Activated naive CD4-positive, alpha-beta T cell treated with Interleukin-2 at 50 U/mL for 16 hours (primary cell): ENCODE measurements at places on chromosomes 16 and 17.

DNA sequence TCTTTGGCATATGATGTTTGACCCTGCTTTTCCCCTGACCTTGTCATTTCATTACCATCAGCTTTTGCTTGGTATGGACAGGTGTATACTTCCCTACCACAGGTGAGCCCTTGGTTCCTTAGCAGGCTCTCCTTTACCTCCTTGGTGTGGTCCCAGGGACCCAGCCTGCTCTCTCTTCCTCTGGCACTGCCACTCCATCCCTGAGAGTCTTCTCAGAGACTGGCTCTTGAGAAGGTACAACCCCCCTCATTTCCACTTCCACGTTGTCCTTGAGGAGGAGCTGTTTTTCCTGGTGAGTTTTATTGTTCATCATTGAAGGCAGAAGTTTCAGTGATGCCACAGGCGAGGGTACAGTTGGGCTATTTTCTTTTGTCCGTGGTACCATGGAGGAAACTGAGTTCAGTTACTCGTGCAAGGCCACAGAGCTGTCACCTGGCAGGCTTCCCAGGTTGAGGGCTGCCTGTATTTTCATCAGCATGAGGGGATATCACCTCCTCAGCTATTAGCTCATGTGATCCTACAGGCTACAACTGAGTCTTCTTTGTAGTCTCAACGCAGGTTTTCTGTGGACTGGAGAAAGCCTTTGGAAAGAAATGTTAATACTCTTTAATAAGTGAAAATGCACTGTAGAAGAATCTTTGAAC lies 52.3 kb downstream of the MSI2 start:
- DNase-seq, result no peak

DNA sequence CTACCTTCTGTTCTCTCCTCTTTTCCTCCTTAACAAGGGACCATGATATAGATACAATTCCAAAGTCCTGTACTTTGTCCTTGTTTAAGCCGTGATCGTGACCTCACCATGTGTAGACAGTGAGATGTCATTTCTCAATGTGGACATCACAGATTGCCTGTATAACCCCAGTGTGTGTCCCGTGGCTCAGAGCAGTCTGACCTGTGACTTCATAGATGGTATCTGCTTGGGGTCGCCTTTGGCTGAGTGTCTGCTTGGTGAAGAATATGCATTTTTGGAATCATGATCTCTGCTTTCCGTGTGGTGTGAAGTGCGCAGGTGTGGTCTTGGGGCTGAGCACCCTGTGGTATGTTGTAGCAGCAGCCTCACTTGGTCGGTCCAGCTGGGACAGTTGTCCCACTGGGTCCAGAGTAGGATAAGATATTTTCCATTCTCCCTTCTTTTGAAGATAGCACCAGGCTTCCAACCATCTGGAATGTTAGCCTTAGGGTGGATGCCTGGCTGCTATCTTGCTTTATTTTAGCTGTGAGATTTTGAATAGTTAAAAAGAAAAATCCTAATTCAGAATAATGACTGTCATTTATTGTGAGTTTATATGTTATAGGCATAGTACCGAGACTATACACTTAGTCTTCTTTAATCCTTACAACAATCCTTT lies 13.4 kb downstream of the MSI2 start:
- no peak for DNase-seq

GRCh38 chr17:35188111-35188510 lies 6.1 kb downstream of the SLC35G3 start:
- no peak for DNase-seq

DNA sequence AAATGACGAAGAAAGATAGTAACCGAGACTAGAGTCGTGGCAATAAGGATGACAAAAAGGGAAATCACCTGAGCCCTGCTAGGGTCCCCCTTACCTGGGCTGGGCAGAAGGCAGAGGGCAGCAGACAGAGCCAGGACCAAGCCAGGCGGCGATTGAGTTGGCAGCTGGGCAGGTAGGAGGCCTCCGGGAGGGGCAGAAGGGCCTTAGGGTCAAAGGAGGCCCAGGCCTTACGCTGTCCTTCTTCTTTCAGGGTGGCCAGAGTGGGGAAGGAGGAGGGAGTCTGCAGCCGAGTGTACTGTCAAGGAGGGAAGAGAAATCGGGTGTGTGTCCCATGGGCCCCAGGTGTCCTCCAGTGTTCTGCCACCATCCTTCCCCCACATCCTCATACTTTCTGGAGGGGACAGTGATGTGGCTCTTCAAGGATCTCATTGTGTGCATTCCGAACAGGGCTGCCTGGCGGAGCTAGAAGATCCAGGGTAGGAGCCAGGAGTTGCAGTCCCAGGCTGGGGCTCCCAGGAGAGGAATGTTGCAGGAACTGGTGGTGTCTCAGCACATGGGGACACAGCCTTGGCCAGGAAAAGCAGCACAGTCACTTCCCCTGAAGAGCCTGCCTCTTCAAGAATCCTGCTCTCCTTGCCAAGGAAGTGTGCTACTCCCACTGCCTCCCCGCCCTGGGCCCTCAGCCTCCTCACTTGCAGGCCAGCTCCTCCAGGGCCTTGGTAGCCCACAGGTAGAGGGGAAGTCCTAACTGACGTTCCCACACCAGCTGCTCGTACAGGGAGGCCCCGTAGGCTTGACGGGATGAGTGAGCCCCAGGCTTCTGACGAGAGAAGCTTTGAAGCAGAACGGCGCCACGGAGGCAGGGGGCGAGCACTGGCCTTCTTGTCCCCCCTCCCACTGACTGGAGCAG lies 13.2 kb downstream of the CTC1 start:
- DNase-seq, result no peak

DNA sequence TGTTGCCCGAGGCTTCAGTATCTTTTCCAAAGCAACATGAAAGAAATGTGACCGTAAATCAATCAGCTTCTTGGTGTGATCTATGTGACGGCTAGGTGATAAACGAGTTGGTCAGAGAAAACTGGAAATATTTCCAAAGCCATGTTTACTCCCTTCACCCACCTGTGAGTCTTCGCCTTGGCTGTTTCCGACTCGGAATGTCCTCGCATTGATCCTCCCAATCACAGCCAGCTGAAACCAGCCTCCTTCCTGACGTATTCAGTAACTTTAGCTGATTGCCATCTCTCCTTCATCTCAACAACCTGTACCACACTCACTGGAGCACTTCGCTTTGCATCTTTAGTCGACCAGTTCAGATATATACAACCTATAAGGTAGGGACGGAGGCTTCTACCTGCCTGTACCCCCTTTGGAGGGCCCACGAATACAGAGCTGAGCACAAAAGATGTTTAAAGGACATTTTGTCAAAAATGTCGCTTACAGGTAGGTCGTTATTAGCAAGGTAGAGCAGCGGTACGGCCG lies 705 bp downstream of the KRABD2 start:
- DNase-seq, result no peak

DNA sequence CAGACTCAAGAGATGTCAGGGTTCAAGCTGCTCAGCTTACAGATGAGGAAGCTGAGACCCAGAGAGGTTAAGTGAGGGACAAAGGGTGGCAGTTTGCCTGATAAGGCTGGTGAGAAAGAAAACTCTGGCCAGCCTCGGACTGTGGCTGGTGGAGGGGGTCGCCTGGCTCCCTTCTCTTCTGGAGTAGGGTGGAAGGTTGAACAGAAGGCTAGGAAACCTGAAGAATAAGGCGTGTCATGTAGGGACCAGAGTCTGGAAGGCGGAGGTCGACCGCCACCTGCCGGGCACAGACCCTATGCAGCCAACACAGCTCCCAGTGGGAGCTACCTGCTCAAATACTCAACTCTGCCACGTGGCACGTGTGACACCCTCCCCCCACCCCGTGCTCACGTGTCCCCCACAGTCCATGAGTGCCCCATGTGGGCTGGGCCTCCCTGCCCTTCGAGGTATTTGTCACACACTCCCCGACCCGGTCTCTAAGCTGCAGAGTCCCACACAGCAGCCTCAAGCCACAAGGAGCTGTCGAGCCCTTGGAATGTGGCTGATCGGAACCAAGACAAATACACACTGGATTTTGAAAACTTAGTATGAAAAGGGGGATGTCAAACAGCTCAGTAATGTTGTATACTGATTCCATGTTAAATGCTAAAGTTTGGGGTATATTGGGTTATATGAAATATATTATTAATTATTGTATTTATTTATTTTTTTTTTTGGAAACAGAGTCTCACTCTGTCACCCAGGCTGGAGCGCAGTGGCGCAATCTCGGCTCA lies 11.8 kb downstream of the HID1 start:
- DNase-seq, result peak; percentile 50

- no peak for DNase-seq
Observed at GRCh38 chr17:79113699-79114457, 39.3 kb downstream of the ENGASE start.

- no peak for DNase-seq
Observed at GRCh38 chr17:71067669-71068407, 898.5 kb downstream of the KCNJ2 start.

- no peak for DNase-seq
Observed at GRCh38 chr17:82113941-82114340, 15.9 kb upstream of the FASN start.

DNA sequence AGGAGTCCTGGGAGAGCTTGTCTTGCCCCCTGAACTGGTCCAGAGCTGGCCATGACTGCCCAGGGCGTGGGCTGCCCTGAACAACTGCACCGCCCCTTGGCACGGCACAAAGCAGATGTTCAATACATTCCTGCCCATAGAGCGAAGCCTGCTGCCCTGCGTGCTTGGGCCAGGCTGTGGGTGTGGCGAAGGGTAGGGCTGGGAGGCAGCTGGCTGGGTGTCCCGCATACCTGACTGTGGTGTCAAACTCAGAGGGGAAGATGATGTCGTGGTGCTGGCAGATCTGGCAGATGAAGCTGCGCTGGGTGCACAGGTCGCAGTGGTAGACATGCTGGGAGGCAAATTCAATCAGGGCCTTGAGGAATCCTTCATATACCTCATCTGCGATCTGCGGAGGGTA lies 124.2 kb upstream of the SMURF2 start:
- DNase-seq, result no peak

DNA sequence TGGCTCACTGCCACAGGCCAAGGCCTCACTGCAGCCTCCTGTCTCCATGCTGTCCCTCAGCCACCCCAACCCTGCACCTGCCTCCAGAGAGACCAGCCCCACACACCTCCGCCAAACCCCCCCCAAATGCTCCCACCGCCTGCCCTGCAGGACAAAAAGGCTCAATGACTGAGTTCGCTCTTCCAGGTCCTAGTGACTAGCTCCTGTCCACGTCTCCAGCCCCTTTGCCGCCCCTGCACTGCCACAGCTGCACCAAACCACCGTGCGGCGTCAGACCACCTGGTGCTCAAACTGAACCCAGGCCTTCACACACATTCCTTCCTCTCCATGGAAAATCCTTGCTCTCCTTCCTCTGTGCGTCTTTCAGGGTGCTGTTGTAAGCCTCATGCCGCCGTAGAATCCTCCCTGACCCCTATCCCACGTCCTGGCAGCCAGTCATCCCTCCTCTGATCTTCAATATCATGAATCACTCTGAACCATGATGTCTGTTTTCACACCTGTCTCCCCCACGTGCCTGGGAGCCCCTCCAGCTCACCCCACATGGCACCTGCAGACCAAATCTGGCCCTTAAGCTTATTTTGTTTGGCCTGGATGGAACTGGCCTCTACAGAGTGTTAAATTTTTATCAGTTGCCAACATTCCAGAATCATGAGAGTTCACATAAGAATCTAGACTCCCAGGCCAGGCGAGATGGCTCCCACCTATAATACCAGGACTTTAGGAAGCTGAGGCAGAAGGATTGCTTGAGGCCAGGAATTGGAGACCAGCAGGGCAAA lies 4.3 kb upstream of the GSG1L start:
- DNase-seq, result no peak

GRCh38 chr17:41437769-41438168 lies 3.0 kb downstream of the KRT38 start:
- DNase-seq, result no peak

GRCh38 chr17:61235827-61236197 lies 163.8 kb upstream of the TBX2 start:
- no peak for DNase-seq

GRCh38 chr17:10600571-10600970 lies 51.1 kb upstream of the MYH2 start:
- no peak for DNase-seq

DNA sequence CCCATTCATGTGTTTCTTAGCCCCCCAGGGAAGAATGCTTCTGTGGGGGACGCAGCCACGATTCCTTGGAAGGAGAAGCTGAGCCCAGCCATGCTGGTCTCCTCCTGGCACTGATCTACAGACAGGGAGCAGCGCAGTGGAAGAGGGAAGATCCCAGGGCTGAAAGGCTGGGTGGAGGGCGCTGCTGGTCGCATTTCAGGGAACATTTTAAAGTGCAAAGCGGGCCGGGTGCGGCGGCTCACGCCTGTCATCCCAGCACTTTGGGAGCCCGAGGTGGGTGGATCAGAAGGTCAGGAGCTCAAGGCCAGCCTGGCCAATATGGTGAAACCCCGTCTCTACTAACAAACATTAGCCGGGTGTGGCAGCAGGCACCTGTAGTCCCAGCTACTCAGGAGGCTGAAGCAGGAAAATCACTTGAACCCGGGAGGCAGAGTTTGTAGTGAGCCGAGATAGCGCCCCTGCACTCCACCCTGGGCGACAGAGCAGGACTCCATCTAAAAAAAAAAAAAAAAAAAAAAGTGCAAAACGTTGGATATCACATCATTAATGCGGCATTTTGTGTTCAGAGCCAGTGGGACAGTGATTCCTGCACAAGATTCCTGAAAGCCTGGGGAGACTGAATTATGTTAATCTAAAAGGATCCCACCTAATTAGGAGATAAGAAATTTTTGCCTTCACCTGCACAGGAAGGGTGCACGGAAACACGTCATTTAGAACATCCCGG lies 558 bp upstream of the CHMP6 start:
- DNase-seq, result no peak

DNA sequence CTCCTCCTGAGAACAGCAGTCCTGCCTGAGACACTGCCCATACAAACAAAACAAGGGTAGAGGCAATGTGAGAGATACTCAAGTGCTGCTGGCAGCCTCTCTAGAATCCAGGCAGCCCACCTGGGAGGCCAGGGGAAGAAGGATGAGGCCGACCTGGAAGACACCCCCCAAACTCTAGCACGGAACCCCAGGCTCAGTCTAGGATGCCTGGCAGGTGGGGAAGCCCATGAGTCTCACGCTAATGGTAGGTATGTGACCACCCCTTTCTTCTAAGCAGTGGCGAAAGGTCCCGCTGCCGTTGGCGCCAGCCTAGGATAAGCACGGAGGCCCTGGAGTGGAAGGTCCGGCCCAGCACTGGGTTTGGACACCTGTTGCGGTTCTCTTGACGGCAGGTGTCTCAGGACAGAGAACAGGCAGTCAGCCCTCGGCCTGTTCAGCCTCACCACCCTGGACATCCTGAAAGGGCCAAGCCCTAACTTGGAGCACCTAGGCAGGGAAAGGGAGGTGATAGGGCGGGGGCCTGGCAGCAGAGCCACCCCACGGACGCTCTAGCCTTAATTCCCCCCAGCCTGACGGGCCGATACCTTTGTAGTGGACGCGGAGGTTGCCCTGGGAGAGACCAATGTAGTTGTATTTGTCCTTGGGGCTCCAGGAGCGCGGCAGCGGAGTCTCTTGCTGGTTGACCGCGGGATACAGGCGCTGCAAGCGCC lies 487 bp downstream of the RANBP10 start:
- no peak for DNase-seq

GRCh38 chr17:44607836-44608690 lies 48.2 kb upstream of the MEIOC start:
- no peak for DNase-seq
